ENCODE measurements at places on chromosomes 2 and 18.

DNA sequence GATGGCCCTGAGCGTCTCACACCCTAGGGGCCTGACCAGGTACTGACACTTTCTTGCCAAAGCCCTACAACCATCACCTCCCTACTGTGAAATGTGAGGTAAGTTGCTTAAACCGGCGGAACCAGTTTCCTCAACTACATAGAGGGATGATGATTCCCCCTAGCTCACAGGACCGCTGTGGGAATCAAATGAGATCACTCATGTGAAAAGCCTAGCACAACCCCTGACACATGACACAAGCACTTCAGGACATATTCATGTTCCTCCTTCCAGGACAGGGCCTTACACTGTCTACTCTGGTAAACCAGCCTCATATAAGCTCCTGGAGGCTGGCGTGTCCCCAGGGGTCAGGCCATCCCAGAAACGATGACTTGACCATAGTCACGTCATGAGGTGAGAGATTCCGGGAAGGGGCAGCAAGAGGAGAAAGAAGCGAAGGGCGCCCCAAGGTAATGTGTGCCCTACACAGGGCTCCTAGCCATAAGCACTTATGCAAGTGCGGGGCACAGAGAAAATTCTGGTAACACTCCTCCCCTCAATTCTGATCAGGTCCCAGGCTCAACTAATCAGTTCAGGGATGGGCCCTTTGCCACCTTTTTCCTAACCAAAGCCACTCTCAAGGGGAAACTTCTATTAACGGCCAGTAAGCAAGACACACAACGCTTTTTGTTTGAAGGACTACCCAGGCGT lies 49.5 kb downstream of the C2orf42 start:
- DNase-seq, result peak; percentile 99

- no peak for DNase-seq
Measured at GRCh38 chr2:162821176-162821575, 17.4 kb downstream of the KCNH7 start.

DNA sequence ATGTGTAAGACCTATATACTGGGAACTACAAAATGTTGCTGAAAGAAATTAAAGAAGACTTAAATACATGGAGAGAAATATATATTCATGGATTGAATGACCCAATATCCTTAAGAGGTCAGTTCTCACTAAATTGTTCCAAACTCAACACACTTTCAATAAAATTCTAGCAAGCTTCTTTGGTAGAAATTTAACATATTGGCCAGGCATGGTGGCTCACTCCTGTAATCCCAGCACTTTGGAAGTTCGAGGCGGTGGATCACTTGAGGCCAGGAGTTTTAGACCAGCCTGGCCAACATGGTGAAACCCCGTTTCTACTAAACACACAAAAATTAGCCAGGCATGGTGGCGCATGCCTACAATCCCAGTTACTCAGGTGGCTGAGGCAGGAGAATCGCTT lies 33.6 kb upstream of the MYCN start:
- DNase-seq, result no peak

DNA sequence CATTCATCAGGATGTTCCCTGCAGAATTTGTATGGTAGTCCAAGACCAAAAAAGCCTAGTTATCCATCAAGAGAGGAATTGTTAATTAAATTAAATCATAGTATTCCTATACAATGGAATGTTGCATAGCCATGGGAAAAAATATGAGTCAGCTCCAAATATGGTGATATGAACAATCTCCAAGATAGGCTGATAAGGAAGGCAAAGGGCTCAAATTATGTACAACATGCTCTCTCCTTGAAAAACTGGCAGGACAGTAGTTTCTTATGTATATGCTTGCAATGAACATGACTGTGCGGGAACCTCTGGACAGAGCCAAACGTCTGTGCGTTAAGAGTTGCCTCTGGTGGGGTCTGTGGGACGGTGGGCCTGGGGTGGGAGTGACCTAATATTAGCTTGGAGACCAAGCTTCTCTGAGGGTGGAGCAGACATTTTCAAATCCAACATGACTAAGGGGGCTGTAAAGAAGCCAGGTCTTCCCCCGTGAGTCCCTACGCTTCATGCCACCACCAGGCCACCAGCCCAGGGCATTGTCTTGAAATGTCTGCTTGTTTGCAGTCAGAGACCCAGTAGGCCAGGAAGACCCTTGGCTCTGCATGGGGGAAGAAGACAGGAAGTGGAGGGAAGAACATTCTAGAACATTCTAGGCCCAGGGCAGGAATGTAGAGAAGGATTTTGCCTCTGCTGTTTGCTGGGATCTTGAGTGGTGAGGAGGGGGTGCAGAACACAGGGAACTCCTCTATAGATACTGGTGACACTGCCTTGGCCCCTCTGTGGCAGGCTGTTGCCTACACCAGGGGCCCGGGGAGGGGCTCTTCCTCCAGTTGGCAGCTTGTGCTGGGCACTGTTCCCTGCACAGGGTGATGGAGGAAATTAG lies 244.0 kb upstream of the HS6ST1 start:
- DNase-seq, result no peak

- DNase-seq, result no peak
Measured at GRCh38 chr18:55593888-55594287, 5.9 kb upstream of the TCF4 start.

GRCh38 chr2:3288470-3289170 lies 89.0 kb downstream of the EIPR1 start:
- DNase-seq, result peak; percentile 4

GRCh38 chr2:627340-627709 lies 49.9 kb downstream of the TMEM18 start:
- DNase-seq, result no peak

GRCh38 chr2:164150604-164151003 lies 414.8 kb upstream of the FIGN start:
- DNase-seq, result no peak

DNA sequence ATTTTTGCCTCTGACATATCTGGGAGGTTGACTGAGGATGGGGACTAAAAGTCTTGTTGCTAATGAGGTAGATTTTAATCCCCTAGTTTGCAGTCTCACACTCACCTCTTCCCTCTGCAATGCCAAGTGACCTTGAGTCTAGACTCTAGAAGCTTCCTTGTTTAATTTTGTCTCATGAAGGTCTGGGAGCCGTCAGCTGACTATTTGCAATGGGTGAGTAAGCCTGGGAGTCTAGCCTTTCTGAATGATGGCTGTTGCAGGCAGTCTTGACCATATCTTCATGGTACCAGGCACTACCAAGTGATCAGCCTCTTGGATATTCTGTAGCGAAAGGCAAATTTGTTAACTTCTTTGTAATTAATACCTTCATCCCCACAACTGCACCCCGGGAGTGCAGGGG lies 61.2 kb downstream of the ARHGAP15 start:
- DNase-seq, result no peak

DNA sequence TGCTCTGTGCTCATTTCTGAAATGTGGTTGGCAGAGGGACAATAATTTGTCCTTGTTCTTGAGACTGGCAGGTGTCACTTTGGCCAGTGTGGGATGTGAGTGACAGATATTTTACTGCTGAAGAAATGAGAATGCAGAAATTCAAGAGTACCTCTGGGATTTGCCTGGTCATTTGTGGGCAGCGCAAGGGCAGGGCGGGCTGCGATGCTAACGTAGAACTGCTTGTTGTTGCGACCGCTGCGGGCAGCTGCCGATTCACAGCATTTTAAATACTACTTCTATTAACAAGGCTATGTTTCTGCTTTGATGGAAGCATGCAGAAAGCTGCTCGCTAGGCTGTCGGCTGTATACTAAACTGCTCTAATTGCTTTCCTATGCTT lies 268.6 kb downstream of the FIGN start:
- DNase-seq, result no peak

- no peak for DNase-seq
Measured at GRCh38 chr18:28124131-28125029, 52.5 kb downstream of the CDH2 start.

DNA sequence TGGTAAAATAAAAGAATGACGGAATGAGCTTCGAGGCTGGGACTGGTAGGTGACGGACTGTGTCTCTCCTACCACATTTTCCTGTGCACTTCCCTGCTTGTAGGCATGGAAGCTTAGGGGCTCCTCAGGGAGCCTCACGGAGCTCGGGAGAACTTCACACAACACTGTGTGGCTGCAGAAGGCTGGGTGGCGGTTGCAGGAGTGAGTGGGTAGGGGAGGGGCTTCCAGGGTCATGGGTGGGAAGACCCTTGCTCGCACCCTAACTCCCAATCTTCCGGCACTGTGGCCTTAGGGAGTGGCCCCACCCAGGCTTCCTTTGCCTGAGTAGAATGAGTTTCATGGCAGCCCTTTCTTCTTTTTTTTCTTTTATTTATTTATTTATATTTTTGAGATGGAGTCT lies 128.6 kb downstream of the INHBB start:
- no peak for DNase-seq

GRCh38 chr2:129233751-129234406 lies 745.6 kb upstream of the RAB6C start:
- DNase-seq, result no peak

- DNase-seq, result no peak
Measured at GRCh38 chr2:37781028-37781427, 109.6 kb upstream of the CDC42EP3 start.

GRCh38 chr2:189192766-189193165 lies 13.2 kb upstream of the COL5A2 start:
- no peak for DNase-seq

- peak; percentile 2 for DNase-seq
Measured at GRCh38 chr18:36128530-36128870, 640 bp downstream of the SLC39A6 start.

DNA sequence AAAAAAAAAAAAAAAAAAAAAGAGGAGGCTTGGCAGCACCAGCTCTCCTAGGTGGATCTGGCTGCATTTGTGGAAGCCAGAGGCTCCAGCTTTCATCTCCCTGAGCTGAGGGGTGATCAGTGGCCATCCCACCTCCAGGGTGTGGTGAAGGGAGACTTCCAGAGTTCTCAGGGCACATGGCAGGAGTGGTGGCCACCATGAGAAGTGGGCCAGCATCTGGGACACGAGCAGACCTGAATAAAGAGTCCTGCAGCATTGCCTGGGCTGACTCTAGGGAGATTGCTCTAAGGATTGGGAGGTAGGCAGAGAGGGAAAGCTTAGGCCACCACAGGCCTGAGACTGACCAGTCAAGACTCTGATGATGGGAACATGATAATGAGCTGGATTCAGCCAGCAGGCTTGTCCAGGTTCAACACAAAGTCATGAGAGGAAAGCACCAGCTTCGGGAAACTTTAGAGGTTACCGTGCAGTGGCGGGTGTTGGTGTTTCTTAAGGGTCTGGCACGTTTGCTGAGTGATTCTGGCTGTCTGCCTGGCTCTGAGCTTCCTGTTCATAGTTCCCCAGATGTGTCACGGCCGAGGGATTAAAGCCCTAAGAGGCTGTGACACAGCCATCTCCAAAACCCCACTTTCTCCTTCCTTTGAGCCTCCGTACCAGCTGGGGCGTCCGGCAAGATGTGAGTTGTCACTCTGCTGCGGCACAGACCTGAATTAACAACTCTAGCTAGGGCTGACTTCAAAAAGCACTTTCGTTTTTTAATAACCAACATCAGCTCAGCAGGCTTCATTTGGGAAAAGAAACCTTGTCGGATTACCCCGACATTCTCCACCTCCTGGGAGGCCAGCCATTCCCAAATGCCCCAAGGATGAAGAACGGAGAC lies 38.3 kb upstream of the IL1R1 start:
- no peak for DNase-seq

DNA sequence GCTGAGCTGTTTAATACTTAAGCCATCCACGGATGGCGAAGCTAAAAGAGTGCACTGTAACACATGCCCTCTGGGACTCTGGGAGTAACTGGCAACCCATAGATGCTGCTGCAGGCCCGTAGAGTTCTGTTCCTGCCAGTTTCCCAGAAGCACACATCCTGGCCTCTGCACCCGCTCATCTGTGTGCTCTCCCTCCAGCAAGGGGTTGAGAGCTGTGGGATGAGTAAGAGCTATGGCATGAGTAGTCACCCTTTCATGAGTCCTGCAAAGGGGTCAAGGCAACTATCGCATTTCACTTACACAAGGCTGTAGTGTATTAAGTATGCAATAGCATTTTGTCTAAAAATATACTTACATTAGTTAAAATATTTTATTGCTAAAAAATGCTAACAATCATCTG lies 1341.8 kb upstream of the NXPH2 start:
- DNase-seq, result no peak

- no peak for DNase-seq
Measured at GRCh38 chr18:61001138-61001537, 332.1 kb upstream of the CDH20 start.

- no peak for DNase-seq
Measured at GRCh38 chr2:68476454-68476853, 9.1 kb downstream of the APLF start.

DNA sequence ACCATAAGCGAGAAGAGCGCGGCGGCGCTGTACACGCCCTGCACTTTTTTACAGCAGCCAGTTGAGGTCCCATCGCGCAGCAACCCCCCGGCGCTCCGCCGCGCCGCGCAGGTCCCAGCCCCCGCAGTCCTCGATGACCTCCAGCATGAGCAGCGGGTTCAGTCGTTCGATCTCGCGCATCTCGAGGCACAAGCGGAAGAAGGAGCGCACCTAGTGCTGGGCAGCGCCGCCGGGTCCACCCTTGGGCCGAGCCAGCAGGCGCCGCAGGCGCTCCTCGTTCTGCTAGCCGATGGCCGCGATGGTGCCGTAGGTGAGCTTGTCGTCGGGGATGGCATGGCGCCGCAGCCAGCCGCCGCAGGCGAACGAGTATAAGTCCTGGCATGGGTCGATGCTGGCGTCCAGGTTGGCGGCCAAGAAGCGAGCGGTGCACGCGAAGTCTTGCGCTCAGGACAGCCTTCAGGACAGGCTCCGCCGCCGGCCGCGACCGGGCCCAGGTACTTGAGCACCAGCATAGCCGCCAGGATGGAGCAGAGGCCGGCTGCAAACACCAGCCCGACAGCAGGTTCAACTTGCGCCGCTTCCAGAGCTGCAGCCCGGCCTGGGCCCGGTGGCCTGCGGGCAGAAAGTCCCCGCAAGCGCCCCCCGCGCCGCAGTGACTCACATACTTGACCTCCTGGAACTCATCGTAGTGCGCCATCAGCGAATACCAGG lies 8.3 kb downstream of the ALPP start:
- no peak for DNase-seq

GRCh38 chr2:71560638-71561011 lies 107.3 kb downstream of the DYSF start:
- DNase-seq, result no peak

DNA sequence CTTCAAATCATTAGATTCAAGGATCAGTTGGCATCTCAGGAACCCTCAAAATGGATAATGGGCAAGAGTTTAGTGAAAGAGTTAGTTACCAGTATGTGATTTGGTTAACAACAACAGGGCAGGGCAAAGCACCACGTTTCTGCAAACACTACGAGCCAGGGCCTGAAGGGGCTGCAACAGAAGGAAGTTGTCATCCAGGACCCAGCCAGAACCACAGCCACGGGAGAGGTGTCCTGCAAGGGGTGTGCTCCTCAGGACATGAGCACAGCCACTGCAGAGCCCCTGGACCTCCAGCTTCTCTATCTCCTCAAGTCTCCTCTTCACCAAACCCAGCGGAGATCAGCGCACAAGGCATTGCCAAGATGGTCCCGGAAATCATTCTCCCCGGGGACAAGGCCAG lies 173.3 kb upstream of the PIEZO2 start:
- DNase-seq, result no peak

- no peak for DNase-seq
Measured at GRCh38 chr2:39723946-39724827, 54.9 kb downstream of the THUMPD2 start.
